ENCODE measurements at places on chromosomes 13 and 19.

DNA sequence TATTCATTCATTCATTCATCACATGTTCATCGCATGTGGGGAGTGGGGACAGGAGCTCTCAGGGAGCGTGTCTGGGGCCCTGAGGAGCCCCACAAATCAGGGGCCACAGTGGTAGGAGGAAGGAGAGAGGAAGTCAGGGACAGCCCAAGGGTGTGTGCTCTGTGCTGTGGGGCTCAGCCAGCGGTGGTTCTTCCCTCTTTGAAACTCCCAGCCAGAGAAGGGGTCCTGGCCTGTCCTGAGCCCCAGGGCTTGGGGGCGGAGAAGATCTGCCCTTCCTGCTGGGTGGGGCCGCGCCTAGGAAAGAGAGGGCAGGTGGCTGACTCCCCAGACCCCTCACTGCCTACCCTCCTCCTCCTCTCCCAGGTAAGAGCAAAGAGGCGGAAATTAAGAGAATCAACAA, 14.6 kb downstream of the AP2A1 start:
- DNase-seq: no peak

DNA sequence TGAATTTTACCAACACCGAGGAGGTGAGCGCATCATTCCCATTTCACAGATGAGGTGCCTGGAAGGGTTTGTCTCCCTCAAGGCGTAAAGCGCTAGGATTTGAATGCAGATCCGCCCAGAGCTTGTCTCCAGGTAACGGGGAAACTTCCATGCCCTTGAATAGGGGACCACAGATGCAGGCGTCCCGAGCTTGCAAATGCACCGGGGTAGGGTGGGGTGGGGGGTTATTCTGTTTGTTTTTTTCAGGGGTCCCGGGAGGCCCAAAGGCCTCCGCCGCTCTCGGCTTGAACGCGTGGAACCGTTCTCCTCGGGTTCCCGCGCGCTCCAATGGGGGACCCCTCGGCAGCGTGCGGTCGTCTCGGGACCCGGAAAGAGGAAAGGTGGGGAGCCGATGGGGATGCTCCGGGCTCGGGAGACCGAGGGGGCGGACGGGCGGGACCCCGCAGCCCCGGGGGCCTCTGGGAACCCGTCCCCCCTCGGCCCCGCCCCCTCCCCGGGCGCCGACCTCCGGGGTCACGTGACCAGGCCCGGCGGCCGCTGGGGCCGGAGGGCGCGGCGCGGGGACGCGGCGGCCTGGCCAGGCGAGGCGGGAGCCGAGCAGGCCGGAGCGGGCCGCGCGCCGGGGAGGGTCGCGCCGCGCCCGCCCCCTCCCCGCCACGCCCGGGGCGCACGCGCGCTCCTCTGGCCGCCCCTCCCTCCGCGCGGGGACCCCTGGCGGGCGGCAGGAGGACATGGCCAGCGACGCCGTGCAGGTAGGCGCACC, at the start of gene PKN1:
PKN1 (plus strand) TSS at position 516 of the 763 bp plus-strand sequence; CDS start at position 732, 216 bp downstream.
- DNase-seq: no peak

- DNase-seq: no peak
Observed at GRCh38 chr13:30615481-30615865, 2.2 kb upstream of the USPL1 start.

- DNase-seq: no peak
Observed at GRCh38 chr13:48571126-48571913, 38.4 kb upstream of the RCBTB2 start.

DNA sequence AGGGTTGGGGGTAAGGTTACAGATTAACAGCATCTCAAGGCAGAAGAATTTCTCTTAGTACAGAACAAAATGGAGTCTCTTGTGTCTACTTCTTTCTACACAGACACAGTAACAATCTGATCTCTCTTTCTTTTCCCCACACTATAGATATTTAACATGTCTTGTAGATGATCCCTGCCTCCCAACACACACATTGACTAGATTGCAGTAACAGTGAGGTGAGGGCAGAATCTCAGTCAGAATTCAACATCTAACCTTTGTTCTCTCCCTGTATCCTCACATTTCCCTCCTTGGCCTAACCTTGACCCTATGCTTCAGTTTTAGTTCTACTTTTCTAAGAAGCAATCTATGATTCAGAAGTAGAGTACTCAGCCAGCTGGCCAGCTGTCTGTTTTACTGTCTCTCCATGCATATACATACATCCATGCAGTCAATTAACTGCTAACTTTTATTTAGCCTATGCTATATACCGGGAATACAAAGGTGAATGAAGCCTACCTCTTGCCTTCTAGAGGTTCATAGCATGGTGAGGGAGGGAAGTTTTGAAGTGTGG, 18.1 kb downstream of the DNAJC15 start:
- no peak for DNase-seq

- no peak for DNase-seq
Observed at GRCh38 chr13:79374578-79374977, 31.5 kb downstream of the RBM26 start.

- DNase-seq: no peak
Observed at GRCh38 chr13:103731959-103732358, 665.7 kb upstream of the SLC10A2 start.

GRCh38 chr13:98998831-98999638, 21.2 kb upstream of the DOCK9 start:
- DNase-seq: no peak

DNA sequence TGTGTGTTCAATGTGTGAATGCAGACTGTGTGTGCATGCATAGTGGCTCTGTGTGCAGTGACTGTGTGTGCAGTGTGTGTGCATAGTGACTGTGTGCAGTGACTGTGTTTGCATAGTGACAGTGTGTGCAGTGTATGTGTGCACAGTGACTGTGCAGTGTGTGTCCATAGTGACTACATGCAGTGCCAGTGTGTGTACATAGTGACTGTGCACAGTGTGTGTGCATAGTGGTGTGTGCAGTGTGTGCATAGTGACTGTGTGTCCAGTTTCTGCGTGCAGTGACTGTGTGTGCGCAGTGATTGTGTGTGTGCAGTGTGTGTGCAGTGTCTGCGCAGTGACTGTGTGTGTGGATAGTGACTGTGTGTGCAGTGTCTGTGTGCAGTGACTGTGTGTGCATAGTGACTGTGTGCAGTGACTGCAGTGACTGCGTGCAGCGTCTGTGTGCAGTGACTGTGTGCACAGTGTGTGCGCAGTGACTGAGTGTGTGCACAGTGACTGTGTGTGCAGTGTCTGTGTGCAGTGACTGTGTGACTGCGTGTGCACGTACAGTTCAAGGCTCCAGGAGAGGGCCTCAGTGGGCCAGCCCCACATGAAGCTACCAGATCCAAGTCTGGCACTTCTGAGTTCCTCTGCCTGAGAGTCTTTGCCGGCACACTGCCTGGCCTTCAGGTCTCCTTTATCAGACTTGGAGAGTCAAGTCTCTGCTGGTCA, 90.3 kb downstream of the IER2 start:
- DNase-seq: no peak
